ENCODE measurements at places on chromosomes 1 and 21.

DNA sequence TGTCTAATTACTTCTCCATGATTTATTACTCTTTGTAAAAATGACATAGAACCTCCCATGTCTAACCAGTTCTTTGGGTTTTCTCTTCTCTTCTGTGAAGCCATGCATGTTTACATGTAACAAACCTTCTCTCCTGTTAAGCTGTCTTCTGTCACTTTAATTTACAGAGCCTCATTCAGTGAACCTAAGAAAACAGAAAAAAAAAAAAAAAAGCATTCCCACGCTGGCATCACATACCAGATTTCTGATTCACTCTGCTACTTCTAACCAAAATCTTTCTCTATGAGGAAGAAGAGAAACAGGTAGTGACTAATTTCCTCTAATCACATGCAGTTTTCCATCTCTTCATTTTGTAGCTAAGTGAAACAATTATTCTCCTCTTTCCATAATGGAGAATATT, 141.4 kb upstream of the CXADR start:
- no peak for DNase-seq

DNA sequence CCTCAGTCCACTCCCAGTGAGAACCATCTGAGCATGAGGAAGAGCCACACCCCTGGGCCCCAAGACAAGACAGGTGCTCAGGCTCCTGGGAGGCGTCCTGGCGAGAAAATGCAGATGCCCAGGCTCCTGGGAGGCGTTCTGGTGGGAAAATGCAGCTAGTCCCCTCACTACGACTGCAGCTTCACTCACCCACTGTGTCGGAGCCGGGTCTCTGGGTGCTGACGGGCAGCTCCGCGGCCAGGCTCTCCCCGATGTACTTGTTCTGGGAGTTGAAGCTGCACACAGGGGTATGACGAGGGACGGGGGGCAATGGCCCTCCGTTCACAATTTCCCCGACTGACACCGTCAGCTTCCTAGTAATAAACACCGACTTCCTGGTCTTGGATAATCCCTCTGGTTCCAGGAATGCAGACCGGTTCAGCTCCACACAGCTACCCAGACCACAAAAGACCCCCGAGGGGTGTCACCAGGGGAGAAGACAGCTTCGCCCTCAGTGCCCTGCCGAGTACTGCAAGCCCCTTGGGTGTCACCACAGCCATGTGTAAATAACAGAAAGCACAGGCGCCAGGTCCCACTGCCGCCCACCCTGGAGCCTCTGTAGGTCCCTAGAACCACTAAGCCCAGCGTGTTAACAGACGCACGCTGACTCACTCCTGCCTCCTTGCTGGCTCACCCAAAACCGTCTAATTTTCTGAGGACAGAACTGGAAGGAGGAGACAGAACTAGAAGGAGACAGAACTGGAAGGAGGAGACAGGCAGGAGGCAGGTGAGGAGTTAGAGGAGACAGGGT, 19.5 kb downstream of the MCM3AP start:
- no peak for DNase-seq

DNA sequence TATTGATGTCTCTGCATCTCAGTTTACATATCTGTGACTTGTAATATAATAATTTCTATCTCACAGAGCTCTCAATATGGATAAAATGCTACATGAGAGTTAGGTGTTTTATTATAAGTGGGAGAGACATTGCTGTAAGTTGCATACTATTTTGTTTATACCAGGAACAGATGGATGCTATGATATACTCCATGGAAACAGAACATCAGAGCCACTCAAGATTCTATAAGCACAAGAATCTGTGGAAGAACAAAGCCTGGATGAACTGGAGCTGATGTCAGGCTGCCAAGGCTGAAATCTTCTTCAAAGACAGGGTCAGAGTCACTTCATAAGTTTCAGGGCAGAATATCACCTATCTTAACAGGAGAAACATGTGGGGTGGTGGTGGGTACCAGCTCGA, 30.2 kb downstream of the DUSP10 start:
- DNase-seq: no peak

- DNase-seq: no peak
Observed at GRCh38 chr1:165490175-165490574, 45.2 kb upstream of the RXRG start.

DNA sequence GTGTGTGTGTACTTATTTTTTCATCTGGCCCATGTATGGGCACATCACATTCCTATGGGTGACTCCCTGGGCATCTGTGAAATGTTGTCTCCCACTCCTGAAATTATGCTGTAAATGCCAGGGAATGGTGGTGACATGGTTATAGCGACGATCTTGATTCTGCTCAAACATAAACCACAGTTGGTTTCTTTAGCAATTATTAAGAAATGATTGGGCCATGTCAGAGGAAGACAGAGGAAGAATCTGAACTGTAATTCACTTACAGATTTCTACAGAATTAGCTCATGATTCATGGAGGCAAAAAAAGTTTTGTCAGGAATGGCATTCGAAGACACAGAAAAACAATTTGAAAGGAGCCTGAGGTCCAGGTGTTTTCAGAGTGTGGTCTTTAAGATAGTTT, 25.8 kb upstream of the KCNE1 start:
- DNase-seq: no peak

- DNase-seq: no peak
Observed at GRCh38 chr1:69233463-69233862, 334.3 kb upstream of the LRRC7 start.

GRCh38 chr1:3384407-3384806, 70.1 kb upstream of the ARHGEF16 start:
- DNase-seq: no peak

- DNase-seq: no peak
Observed at GRCh38 chr21:45137612-45137937, 63.2 kb downstream of the ADARB1 start.

GRCh38 chr1:111085676-111086075, 54.2 kb downstream of the DRAM2 start:
- no peak for DNase-seq

DNA sequence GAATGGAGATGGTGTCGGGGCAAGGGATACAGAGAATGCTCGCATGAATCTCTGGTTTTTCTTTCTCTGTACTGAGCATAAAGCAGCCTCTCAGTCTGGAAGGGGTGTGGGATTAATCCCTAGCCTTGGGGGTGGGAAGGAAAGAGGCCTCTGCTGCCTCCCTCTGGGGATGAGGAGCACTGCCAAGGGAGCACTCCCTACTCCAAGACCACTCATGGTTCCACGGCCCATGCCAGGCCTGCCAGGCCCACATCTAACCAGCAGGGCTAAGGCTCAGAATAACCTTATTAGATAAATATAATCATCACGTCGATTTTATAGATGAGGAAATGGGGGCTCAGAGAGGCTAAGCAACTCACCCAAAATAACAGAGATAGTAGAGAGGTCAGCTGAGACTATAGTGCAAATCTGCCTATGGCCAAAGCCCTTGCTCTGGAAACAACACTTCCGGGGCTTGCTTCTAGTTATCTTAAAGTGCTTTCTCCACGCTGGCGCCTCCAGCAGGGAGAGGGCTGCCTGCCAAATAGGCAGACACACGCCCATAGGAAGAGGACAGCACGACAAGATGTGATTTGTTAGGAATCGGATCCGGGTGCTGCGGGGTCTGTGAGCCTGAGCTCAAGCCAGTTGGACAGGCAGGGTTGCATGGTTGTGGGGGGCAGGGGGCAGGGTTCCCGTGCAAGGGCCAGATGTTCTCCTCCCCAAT, 522 bp downstream of the TEX35 start:
- DNase-seq: no peak

DNA sequence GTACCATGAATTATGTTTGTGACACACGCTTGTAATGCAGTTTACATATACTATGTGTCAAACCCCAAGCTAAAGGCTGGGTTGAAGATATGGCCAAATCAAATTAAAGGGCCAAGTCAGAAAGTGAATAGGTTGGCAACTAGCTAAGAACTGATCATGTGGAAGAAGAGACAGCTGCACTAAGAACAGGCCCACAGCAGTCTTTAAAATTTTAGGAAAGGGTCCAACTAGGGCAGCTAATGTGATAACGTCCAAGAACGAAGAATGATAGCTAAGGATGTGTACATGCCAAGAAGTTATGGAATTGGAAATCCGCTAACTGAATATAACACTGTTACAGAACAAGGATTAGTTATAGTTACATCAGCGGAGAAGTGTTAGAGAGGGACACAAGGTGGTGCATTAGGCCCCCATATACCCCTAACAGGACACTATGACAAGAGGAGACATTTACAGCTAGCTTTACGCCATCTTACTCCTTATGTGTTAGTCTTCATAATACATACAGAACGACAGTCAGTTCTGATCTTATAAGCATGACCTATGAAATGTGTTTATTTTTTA, 6.5 kb upstream of the RNF2 start:
- DNase-seq: no peak

DNA sequence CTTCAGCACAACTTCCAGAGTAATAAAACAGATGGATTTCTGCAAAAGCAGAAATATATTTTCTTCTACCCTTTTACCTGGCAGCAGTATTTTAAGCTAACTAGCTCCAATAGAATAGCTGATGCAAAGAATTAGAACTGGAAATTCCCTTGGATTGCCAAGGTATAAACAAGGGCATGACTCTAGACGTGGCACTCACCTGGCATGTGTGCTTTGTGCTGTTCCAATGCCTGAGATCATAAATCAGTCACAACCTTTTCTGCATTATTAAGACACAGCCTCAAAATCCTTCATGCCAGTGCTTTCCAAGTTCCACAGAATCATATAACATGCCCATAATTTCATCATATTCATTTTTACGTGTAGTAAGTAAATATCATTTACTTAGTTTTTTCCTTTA, 1048.7 kb downstream of the ADGRL2 start:
- no peak for DNase-seq

GRCh38 chr1:160618763-160619274, 28.0 kb downstream of the SLAMF1 start:
- DNase-seq: no peak

- no peak for DNase-seq
Observed at GRCh38 chr1:102085896-102086295, 89.2 kb upstream of the OLFM3 start.

- no peak for DNase-seq
Observed at GRCh38 chr21:45723049-45723958, 79.8 kb downstream of the PCBP3 start.

- no peak for DNase-seq
Observed at GRCh38 chr21:35156293-35157278, 107.5 kb upstream of the RUNX1 start.

DNA sequence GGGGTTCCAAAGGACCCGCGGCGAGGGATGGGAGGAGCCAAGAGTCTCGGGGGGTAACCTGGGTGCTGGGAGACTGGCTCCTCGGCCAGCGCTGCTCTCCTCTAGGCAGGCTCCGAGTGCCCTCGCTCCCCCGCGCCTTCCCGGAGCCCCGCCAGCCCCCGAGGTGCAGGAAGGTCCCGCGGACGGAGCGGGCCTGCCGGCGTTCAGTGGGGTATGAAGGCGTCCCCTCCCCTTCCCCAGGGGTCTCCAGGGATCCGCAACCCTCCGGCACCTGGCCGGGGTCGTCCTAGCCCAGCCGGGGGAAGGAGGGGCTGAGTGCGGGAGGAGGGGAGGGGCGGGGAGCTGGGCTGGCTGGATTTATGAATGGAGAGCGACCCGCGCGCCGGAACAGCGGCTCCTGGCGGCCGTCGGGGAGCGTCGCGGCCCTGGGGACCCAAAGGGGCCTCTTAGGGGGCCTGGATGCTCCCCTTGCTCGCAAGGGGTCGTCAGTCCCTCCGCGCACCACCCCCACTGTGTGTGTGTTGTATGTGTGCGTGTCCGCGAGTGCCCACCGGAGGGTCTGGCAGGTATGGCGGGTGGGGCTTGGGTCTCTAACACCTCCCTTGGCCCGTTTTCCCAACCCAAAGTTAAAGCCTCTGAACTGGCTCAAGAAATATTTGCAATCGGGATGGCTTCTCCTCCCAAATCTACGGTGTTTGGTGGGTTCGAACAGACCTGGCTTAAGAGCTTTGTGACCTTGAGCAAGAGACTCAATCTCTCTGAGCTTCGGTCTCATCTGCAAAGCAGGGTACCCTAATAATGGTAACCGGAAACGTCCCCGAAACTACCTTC, 642 bp downstream of the HCRTR1 start:
- DNase-seq: no peak

Data from T-helper 1 cell (primary cell).